ENCODE measurements at places on chromosomes 5 and 9. TPM values are rescaled to one million over a fixed set of nuclear protein-coding genes. Genes with fewer than 3 reads are reported as not detected.

PCYOX1L gene
- 7.1 TPM for total RNA-seq

SPINK6 gene
- total RNA-seq, result not detected

NUTM2F gene
- total RNA-seq, result not detected

SPATA31C1 gene
- total RNA-seq, result not detected

TEX48 gene
- total RNA-seq, result not detected
